Hematopoietic multipotent progenitor cell treated with erythropoietin and hydrocortisone succinate and interleukin-3 and kit ligand, for 15 days (in vitro differentiated cells): ENCODE measurements at places on chromosomes 2 and 18.
A peak's percentile ranks its signal among the peaks of the same experiment; 100 is the strongest.

- no peak for DNase-seq
These were observed 142.0 kb downstream of the COPS8 start for GRCh38 chr2:237227592-237228280.

DNA sequence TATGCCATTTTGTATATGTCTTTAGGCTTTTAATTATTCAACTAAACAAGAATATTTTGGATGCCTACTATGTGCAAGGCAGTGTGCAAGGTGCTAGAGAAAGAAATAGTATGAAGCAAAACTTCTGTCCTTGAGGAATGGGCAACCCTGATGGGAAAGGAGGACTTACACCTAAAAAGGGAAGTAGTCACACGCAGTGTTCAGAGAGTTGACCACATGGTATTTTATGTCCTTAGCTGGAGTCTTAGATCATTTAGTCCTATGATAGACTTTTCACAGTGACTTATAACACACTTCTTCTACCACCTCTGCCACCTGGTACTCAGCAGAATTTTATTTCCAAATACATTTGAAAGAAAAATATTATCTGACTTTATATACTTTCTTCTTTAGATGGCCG, 291.6 kb downstream of the PLCL1 start:
- no peak for DNase-seq

DNA sequence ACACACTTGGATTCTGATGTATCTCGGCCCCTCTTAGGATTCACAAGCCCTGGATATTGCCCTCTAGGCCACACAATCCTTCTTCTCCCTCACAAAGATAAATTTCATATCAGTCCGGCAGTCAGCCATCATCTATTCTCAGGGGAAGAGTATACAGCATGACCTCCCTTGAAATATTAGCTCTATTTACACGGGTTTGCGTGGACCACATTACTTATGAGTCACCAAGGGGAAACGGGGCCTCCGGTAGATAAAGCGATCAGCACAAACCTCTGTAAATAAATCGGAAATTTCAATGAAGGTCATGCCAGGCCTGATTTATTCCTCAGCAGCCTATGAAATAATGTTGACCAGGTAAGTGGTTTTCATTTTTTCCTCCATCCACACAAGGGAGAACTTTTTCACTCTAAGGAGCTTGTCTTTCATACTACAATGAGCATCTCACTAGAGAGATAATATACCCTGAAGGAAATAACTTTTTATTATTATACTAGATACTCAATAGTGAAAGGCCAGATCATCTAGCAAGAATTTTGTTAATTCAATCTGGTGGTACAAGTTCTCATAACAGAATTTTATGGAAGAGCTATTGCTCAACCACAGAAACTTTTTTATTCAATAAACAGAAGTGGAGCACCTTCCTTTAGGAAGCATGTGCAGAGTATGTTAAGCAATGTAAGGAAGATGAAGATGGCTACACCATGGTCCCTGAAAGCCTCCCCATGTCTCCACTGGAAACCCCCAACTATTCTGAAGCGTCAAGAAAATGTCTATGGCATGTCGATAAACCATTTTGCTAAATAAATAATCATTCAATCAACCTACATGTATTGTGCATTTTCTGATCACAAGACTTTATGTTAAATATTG, 125.2 kb upstream of the PIK3C3 start:
- no peak for DNase-seq

DNA sequence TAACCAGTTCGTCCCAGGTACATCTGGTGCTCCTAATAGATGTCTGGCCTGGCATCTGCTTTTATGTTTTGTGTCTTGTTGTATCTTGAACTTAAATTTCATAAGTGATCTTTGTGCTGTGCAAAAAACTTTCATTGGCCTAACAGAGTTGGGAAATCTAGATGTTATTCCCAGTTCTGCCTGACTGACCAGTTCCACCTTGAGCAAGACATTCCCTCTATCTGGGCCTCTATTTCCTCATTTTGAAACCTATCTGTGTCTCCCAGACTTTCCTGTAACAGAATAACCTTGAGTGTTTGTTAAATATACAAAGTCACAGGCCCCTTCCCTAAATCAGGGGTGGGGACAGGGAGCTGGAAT, 90.5 kb upstream of the MSH2 start:
- no peak for DNase-seq

DNA sequence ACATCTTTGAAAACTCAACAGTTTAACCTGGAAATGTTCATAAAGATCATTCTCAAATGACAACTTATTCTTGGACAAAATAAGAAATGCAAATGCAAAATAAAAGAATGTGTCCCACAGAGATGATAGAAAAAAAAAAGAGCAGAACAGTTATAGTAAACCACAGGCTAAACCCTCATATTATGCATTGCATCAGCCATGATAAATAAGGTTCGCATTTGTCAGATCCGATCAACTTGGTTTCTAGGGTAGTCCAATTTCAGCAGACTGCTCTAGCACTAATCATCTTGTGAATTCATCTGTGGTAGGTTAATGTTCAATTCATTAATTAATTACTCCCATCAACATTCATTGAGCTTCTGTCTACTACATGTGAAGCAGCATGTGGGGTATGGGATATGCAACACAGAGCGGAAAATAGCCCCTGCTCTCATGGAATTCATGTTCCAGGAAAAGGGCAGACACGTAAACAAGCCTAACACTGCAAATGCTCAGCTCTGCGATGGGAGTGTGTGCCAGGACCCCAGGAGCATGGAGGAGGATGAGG, 316.2 kb upstream of the REV1 start:
- no peak for DNase-seq

- no peak for DNase-seq
These were observed 218.5 kb downstream of the TRIB2 start for GRCh38 chr2:12935222-12935621.

DNA sequence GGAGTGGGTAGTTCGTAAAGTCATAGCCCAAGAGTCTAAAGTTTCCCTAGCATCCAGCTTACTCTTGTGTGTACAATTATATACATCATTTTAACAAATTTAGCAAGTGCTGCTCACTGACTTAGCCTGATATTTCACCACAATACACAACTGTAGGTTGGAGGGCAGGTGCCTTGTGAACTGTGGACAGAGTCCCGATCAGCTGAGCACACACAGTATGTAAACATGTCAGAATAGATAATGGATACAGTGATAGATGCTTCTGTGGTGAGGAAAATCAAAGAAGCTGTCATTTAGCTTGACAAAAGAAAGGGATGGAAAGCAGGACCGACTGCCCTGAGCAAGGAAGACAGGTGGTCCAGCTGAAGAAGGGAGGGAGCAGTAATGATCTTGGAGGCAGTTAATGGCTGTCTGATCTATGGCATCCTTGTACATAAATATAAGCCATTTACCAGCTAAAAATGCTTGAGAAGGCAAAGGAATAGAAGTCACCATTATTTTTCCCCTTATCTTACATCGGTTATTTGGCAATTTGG, 372.8 kb upstream of the UBE2E3 start:
- no peak for DNase-seq

- DNase-seq, result no peak
These were observed 48.7 kb downstream of the INPP5D start for GRCh38 chr2:233108611-233109490.

DNA sequence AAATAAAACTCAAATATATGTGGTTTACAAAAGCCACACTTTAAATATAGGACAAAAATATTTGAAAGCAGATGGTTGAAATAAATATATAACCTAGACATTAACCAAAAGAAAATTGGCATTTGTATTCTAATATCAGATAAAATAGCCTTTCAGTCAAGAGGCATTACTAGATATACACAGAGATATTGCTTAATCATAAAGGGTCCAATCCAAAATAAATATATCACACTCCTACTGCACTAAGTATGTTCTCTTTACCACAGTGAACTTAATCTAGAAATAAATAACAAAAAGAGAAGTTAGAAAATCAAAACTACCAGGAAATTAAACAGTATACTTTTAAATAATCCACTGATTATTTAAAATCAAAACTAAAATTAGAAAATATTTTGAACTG, 34.2 kb upstream of the KCNJ3 start:
- DNase-seq, result no peak

DNA sequence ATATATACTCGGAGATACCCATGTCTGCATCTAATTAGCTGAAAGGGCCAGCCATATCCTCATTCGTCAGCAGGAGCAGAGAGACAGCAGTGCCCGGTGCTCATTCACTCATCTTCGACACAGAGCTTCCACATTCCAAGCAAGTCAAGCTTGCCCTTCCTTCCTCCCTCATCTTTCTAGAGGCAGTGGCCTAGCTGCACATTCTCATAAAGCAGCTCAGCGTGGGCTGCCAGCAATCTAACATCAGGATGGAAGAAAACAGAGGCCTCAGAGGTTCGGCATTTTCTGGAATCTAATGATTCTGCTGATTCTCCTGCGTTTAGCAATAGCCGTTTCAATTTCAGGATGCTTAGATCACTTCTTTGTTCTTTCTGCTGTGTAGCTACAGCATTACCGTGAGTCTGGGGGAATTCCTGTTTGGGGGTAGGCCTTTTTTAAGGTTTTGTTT, 68.8 kb downstream of the CLHC1 start:
- DNase-seq, result no peak

GRCh38 chr2:37615804-37616676, 55.4 kb downstream of the CDC42EP3 start:
- DNase-seq, result no peak

DNA sequence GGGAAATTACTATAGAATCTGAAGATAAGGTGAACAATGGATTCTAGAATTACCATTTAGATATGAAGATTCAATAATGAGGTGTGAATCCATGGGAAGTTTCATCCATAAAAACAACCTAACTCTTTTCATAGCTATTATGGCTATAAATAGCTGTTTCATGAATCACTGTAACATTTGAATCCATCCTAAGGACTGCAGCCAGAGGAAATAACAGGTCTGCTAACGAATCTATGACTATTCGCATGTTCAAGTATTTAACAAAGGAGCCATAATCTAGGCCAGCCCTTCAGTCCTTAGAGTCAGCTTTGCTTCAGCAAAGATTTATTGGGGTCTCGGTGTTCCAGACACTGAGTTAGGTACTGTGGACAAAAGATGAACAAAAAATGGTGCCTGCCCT, 87.1 kb downstream of the MYOM1 start:
- no peak for DNase-seq

- no peak for DNase-seq
These were observed 28.5 kb downstream of the MBP start for GRCh38 chr18:77103991-77104531.

- DNase-seq, result no peak
These were observed 10.8 kb upstream of the MAPRE2 start for GRCh38 chr18:35030277-35030989.

- DNase-seq, result no peak
These were observed 39.4 kb upstream of the AGPS start for GRCh38 chr2:177353187-177353478.

DNA sequence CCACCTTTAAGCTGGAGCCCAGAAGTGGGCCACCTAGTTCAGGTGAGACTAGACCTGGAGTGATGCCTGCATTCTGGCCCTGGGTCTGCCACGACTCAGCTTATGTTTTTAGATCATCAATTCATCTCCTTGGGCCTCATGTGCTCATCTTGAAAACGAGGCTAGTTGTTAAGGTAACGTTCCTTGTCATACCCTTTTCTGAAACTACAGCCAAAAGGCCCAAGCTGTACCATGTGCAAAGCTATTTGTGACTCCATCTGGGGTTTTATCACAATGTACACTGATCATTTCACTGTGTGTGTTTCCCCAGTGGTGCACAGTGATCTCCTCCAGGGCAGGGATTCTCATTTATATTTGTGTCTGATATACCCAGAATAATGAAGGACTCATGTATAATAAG, 138.4 kb upstream of the COPS8 start:
- DNase-seq, result no peak

DNA sequence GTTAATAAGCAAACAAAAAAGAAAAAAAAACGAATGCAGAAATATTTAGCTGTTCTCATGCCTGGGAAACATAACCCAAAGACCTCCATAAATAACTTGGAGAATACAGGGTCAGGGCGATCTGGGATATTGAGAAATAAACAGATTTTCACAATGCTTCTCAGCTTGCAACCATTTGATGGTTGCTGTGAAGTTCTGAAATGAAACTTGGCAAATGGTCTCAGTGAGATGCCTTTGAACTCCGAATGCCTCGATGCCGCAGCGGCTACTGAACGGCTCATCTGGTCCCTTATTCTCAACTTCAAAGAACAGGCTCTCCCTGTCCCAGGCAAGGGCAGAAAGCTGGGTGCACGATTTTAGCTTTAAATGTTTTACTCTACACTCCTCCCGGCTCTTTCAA, 78.1 kb downstream of the ZNF516 start:
- DNase-seq, result no peak

- DNase-seq, result peak; percentile 37
These were observed 33.2 kb upstream of the AGAP1 start for GRCh38 chr2:235460548-235461047.

DNA sequence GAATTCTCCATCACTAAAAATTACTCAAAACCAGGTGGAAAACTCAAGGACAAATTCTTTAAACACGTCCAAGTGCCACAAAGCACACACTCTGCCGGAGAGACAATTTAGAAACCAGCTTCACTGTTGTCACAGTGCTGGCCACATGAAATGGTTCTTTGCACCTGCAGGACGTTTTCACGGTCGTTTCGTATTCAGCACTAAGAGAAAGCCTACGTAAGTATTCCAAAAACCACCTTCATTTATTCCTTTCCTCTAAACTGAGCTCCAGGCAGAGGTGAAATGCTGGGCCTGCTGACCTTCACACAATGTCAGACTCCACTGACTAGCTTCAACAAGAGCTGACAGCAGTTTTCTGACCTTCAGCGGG, 680 bp downstream of the ATP5F1A start:
- peak; percentile 20 for DNase-seq

GRCh38 chr2:67213270-67213670, 183.9 kb upstream of the ETAA1 start:
- DNase-seq, result no peak

- DNase-seq, result no peak
These were observed 225.8 kb downstream of the PTGR3 start for GRCh38 chr18:74982946-74983635.

- DNase-seq, result no peak
These were observed 307.2 kb downstream of the CDH2 start for GRCh38 chr18:27869735-27870134.

GRCh38 chr2:105744909-105745853, at the start of gene NCK2:
Gene NCK2 (plus strand): TSS chr2:105744912. CDS start chr2:105855064, 110,152 bp downstream.
- DNase-seq, result no peak

DNA sequence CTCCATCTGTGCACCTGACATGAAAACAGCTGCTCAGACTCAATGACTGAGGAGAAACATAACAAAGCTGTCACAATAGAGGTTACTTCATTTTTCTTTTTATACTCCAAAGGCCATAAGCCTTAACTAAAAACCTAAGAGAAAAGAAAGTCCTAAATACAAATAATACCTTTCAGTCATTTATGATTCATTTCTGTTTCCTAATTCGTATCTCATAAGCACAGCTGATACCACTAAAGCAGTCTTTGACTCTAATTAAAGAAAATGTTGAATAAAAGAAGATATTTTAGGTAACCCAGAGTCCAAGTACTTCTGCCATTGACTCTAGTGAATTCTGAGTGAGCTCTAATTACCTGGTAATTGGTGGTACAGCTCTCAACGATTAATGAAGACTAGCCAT, 20.6 kb downstream of the NEMP2 start:
- DNase-seq, result no peak

DNA sequence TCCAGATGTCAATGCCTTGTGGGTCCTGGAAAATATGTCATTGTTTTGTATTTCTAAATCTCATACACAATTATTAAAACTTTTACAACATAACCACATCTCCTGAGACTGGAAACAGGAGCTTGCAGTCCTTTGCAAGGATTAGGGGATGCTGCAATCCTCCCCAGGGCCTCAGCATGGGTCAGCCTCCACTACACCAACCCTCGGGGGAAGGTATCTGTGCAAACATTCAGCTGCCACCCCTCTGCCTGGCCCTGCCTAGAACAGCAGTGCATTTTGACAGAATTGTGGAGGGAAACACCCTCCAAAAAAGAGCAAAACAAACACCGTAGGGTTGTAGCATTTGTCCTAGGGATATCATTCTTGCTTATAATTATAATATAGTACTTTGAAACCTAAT, 4.2 kb upstream of the UPP2 start:
- DNase-seq, result no peak
